ENCODE measurements at places on chromosomes 6 and 20.
A peak's percentile ranks its signal among the peaks of the same experiment; 100 is the strongest.

GRCh38 chr6:80214436-80215022 is 108.1 kb downstream of the BCKDHB start:
- no peak for DNase-seq
- no peaks in the 10 kb centered on the region for H3K36me3 ChIP-seq
- no peaks in the 10 kb centered on the region for H3K27me3 ChIP-seq
- no peak overlapping the region for H3K27ac ChIP-seq
- H3K4me3 ChIP-seq = no peak overlapping the region

DNA sequence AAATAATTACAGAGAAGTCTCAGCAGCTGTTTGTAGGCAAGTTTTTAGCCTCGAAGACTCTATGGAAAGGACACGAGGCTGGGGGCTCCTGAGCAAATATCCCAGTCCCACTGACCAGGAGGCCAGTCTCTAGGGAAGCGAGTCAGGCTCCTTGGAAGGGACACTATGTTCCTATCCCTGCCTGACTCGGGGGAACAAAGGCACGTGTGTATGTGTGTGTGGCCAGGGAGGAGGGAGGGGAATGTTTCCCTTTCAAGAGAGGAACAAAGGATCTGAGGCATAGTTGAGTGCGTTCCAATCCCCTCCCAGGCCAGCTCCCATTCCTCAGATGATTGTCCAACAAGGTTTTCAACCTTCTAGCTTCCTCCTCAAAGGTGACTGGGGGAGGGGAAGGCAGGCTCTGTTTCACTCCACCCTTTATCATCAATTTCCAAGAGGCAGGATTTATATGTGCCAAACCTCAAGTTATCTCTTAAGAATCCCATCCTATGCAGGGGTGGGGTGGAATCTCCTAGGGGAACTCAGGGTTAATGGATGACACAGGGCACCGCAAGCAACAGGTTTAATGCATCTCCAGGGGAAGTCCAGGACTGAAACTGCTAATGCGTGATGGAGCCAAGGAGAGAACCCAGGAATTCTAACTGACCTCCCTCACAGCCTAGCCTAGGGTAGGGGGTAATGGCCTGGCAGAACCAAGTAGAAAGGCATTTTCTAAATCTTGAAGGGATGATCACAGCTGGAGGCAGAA is 9.9 kb downstream of the BCL2L1 start:
- no peak overlapping the region for H3K4me3 ChIP-seq
- no peaks in the 10 kb centered on the region for H3K27me3 ChIP-seq
- H3K4me1 ChIP-seq = peaks cover 16% of the 10 kb centered on the region
- no peak for DNase-seq

- no peak for DNase-seq
- H3K27ac ChIP-seq = no peak overlapping the region
- H3K27me3 ChIP-seq = no peaks in the 10 kb centered on the region
- no peaks in the 10 kb centered on the region for H3K36me3 ChIP-seq
- no peaks in the 10 kb centered on the region for H3K4me1 ChIP-seq
- H3K4me3 ChIP-seq = no peak overlapping the region
These were observed 214.6 kb downstream of the PRL start for GRCh38 chr6:22082218-22082617.

- no peak within 1 kb of the TSS for H3K4me3 ChIP-seq
- DNase-seq = peak; percentile 82
- no peaks in the 10 kb centered on the region for H3K4me1 ChIP-seq
- H3K27ac ChIP-seq = no peak within 1 kb of the TSS
- H3K27me3 ChIP-seq = peaks cover 10% of the 10 kb centered on the region
These were observed at the start of gene SCRT2 for GRCh38 chr20:675453-676314. TSS of gene SCRT2 (minus strand) at chr20:675802. CDS start at chr20:675601, 201 bp downstream.

DNA sequence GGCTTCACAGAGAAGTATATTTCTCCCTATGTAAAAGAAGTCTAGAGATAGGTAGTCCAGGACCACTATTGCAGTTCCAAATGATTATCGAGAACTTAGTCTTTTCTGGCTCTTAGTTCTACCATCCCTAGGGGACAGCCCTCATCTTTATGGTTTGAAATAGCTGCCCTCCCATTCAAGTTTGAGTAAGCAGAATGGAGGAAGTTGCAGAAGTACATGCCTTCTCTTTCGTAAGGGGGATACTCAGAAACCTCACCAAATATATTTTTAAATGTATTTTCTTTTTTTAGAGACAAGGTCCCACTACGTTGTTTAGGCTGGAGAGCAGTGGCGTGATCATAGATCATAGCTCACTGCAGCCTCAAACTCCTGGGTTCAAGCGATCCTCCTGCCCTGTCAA is 236.8 kb upstream of the RREB1 start:
- no peak overlapping the region for H3K27ac ChIP-seq
- H3K36me3 ChIP-seq = no peaks in the 10 kb centered on the region
- no peaks in the 10 kb centered on the region for H3K27me3 ChIP-seq
- no peaks in the 10 kb centered on the region for H3K4me1 ChIP-seq

GRCh38 chr6:142035890-142036289 is 96.8 kb upstream of the GJE1 start:
- no peak overlapping the region for H3K4me3 ChIP-seq
- no peak overlapping the region for H3K27ac ChIP-seq
- H3K4me1 ChIP-seq = no peaks in the 10 kb centered on the region
- no peak for DNase-seq
- no peaks in the 10 kb centered on the region for H3K27me3 ChIP-seq

DNA sequence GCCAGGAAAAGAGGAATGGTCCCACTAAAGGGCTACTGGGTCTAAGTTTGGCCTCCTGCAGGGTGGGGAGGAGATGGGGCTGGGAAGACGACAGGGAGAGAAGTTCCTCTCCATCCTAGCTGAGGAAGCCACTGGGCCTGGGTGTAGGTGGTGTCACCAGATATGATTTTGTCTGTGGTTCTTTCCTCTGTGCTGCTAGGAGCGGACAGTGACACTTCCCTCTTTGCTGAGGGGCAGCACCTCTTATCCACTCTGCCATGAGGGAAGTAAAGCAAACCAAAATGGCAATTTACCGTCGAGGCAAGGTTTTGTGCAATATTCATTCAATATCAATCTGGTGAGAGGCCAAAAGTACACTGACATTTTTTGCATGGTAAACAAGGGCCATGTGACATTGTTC is 33.0 kb upstream of the NR2E1 start:
- H3K36me3 ChIP-seq = no peaks in the 10 kb centered on the region
- H3K27me3 ChIP-seq = peaks cover 4% of the 10 kb centered on the region
- no peaks in the 10 kb centered on the region for H3K4me1 ChIP-seq
- no peak for DNase-seq
- H3K4me3 ChIP-seq = no peak overlapping the region

GRCh38 chr20:420166-420620 is 12.1 kb downstream of the RBCK1 start:
- no peak overlapping the region for H3K27ac ChIP-seq
- DNase-seq = no peak
- peaks cover 8% of the 10 kb centered on the region for H3K36me3 ChIP-seq
- no peaks in the 10 kb centered on the region for H3K4me1 ChIP-seq

DNA sequence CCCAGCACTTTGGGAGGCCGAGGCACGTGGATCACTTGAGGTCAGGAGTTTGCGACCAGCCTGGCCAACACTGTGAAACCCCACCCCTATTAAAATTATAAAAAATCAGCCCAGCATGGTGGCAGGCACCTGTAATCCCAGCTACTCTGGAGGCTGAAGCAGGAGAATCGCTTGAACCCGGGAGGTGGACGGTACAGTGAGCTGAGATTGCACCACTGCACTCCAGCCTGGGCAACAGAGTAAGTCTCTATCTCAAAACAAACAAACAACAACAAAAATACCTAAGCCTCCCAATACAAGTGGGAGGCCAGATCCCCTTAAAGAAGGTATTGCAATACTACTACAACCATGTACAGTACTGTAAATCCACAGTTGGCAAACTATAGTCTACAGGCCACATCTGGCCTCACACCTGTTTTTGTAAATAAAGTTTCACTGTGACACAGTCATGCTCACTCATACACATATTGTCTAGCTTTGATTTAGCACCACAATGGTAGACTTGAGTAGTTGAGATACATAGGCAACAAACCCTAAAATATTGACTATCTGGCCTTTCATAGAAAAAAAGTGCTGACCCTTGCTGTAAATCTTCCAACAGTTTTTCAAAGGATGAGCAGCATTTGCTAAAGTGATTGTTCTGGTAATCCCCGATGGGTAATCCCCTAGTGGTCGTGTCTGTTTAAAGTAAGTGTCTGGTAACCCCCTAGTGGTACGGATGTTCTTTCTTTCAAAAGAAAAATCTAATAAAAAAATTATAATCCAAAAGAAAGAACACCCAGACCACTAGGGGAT is 202.0 kb downstream of the RNGTT start:
- H3K36me3 ChIP-seq = no peaks in the 10 kb centered on the region
- no peaks in the 10 kb centered on the region for H3K27me3 ChIP-seq
- no peak overlapping the region for H3K4me3 ChIP-seq
- H3K4me1 ChIP-seq = no peaks in the 10 kb centered on the region
- H3K27ac ChIP-seq = no peak overlapping the region
- no peak for DNase-seq

- H3K4me1 ChIP-seq = no peaks in the 10 kb centered on the region
- no peaks in the 10 kb centered on the region for H3K27me3 ChIP-seq
- DNase-seq = no peak
- no peak overlapping the region for H3K4me3 ChIP-seq
- H3K36me3 ChIP-seq = no peaks in the 10 kb centered on the region
These were observed 25.4 kb downstream of the PTGIS start for GRCh38 chr20:49542514-49542991.

- H3K36me3 ChIP-seq = no peaks in the 10 kb centered on the region
- H3K4me3 ChIP-seq = no peak overlapping the region
- DNase-seq = no peak
- H3K27me3 ChIP-seq = no peaks in the 10 kb centered on the region
These were observed 53.3 kb upstream of the EYS start for GRCh38 chr6:65760285-65760684.

GRCh38 chr20:63957004-63957689 is 931 bp upstream of the UCKL1 start:
- no peak for DNase-seq
- peak overlapping the region; percentile 70 for H3K27ac ChIP-seq
- peaks cover 26% of the 10 kb centered on the region for H3K4me1 ChIP-seq
- no peaks in the 10 kb centered on the region for H3K36me3 ChIP-seq
- H3K4me3 ChIP-seq = peak overlapping the region; percentile 62

- H3K27ac ChIP-seq = no peak overlapping the region
- H3K4me3 ChIP-seq = no peak overlapping the region
- H3K27me3 ChIP-seq = no peaks in the 10 kb centered on the region
- no peaks in the 10 kb centered on the region for H3K36me3 ChIP-seq
- H3K4me1 ChIP-seq = no peaks in the 10 kb centered on the region
These were observed 200.7 kb upstream of the THBS2 start for GRCh38 chr6:169454204-169454871.

All from naive thymus-derived CD4-positive, alpha-beta T cell (primary cell).